ENCODE measurements at places on chromosomes 6 and 20. TPM values are rescaled to one million over a fixed set of nuclear protein-coding genes. Genes with fewer than 3 reads are reported as not detected.

The MAFB gene
- 10.4 TPM for polyA plus RNA-seq

The LAMA2 gene
- 2.2 TPM for polyA plus RNA-seq

The ANKRD66 gene
- polyA plus RNA-seq: not detected

The HSPA1L gene
- polyA plus RNA-seq: 2.3 TPM

Measured in kidney (tissue), 22 donors.